SW 1271 (cell line): ENCODE measurements at places on chromosomes 3 and 15.

- no peak for DNase-seq
Observed at GRCh38 chr15:60721707-60722106, 242.8 kb upstream of the ICE2 start.

- DNase-seq, result no peak
Observed at GRCh38 chr3:55882006-55882405, 394.9 kb upstream of the WNT5A start.

DNA sequence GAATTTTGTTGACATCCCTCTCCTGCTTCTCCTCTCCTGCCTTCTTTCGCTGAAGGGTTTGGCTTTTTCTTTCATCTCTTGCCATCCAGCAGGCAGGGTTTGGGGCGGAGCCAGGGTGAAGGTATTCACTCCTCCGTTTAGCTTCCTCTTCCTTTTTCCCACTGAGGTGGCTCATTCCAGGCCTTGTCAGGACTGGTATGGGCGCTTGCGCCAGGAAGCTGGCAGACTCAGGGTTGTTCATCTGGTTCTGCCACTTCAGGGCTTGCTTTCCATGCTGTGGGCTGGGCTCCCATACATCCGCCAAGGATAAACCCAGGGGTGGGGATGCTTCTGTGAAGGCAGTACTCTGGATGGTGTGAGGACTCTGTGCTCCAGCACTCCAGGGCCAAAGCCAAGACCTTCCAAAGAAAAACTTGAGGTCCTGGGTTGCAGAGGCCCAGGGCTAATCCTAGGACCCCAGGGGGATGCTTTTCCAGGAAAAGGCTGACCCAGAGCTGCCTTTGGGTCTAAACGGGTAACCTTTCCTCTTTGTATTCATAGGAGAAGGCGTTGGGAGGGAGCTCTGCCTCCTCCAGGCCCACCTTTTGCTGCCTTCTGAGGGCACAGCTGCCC, 7.7 kb upstream of the AMOTL2 start:
- DNase-seq, result no peak

DNA sequence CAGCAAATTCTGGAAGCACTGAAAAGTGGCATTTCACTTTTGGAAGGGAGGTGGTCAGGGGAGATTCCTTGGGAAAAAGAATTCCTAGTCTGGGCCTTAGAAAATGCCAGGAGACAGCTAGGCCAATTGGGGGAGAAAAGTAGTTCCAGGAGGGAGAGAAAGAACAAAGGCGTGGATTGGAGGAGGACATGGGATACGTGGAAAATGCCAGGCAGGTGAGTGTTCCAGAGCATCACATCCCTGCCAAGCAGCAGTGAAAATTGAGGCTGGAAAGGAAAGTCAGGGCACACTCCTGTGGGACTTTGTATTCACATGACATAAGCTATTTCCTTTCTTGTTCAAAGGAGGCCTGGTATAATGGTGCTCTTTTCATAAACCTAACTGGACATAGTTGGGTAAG, 134.5 kb upstream of the WNT5A start:
- DNase-seq, result no peak

DNA sequence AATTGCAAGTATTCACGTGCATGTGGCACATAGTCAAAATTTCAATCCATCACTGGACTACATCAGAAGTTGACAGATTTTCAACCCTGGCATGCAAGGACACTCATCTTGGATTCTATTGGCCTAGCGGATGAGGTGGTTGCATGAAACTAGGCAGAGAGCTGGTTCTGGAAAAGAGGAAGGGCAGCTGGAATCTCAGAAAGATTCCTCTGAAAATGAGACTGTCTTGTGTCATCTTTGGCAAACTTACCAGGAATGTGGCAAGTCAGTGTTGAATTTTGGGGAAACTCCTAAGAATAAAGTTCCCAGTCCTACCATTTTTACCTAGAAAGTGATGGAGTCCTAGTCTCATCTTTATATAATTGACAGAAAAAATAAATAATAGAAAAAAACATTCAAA, 384.3 kb upstream of the NR2F2 start:
- DNase-seq, result no peak

DNA sequence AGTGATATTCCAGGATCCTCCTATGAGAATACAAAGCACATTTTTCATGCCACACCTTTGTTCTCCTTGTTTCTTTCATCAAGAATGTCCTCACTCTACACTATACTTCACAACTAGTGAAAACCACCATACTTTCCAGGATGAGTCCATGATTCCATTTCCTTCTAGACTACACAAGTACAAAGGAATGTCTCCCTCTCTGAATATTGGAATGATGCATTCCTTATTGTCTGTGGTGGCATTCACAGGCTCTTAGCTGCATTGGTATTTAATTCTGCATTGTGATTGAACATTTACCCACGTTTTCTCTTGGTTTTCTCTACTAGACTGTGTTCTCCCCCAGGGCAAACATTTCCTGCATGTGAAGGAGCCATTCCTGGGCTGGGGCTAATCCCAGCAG, 217.5 kb downstream of the RAP2B start:
- no peak for DNase-seq

DNA sequence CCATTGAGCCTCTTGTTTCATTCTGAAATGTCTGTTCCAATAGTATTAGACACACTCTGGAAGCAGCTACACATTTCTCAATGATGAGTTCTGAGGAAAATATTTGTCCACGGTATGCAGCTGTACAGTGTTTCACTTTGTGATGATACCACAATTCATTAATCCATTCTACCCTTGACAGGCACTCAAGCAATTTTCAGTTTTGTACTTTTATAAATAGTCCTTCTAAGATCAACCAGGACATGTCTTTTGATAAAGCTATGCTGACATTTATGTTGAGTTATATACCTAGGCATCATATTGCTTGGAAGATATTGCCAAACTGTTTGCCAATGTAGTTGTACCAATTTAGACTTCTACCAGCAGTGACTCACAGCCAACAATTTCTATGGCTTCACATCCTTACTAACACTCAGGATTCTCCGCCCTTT, 165.1 kb upstream of the COL8A1 start:
- DNase-seq, result no peak

GRCh38 chr15:60760646-60761504, 281.9 kb upstream of the ICE2 start:
- DNase-seq, result no peak

DNA sequence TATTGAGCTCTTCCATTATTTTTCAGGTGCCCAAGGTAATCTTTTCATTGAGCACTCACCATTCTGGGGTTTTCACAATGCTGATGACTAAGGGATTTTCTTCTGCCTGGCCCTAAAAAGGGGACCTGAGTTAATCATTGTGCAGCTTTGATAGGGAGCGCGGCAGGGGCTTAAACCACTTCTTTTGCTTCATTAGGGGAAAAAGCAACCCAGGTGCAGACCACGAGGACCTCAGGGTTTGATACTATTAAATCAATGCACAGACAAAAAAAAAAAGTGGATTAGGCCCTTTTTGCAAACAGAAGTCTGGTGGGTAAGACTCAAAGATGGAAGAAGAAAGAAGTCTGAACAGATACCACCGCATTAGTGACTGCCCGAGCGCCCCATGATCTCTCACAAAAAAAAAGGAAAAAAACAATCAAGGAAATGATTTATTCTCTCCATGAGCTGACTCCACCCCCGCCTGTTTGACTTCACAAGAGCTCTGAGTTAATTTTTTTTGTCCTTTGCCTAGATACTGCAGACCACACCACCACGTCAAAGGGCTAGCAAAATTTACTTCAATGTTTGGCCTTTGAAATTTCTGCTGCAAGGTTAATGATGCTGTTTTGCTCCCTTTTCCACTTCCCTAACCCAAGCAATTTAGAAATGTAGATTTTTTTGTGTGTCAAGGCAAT, 78.0 kb upstream of the FEZF2 start:
- DNase-seq, result no peak

DNA sequence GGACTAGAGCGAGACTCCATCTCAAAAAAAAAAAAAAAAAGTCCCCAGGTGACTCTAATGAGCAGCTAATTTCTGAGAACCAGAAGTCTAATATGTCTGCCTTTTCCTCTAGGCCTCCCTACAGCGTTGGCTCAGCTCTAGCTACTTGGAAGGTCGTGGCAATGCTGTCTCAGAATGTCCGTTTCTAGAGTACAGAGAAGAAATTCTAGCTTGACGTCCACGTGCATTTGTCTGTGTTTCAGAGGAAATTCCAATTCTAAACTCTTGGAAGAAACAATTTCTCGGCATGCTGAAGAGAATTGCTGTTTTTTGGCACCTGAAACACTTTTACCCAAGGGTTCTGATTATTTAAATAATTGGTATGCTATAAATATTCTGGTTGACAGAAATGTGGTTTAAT, 78.8 kb downstream of the SOX2 start:
- no peak for DNase-seq

DNA sequence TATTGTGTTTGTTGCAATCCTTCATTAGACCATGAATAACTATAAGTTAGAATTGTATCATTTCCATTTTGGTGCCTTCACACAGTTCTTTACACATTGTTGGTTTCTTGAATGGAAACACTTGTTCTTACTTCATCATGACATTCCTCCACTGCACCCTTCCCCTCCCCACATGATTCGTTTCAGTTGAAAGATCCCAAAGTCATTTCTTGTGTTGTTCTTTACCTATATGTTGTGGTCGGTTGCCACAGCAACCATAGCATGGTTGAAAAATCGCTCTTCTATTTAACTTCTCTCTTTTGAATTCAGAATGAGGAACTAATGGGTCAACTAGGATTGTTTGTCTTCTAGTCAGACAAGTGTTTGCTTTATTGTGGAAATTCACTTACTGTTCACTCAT, 103.3 kb downstream of the IL1RAP start:
- no peak for DNase-seq

- DNase-seq, result no peak
Observed at GRCh38 chr15:51368751-51369450, 27.4 kb downstream of the GLDN start.

GRCh38 chr3:4656059-4656458, 162.9 kb downstream of the ITPR1 start:
- peak; percentile 71 for DNase-seq

DNA sequence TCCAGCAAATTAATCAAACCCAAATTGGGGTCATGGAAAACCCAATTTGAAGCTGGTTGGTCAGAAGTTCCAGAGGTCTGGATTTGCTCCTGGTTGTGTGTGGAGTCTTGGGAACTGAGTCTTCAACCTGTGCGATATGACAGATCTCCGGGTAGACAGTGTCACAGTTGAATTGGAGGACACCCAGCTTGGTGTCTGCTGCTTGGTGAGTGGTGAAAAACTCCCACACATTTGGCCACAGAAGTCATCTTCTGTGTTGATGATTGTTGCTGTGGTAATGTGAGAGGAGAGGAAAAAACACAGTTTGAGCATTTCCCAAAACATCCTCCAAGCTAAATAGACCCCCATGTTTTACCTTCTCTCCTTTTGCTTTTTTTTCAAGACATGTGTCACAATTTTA, 218.1 kb downstream of the TP63 start:
- no peak for DNase-seq

DNA sequence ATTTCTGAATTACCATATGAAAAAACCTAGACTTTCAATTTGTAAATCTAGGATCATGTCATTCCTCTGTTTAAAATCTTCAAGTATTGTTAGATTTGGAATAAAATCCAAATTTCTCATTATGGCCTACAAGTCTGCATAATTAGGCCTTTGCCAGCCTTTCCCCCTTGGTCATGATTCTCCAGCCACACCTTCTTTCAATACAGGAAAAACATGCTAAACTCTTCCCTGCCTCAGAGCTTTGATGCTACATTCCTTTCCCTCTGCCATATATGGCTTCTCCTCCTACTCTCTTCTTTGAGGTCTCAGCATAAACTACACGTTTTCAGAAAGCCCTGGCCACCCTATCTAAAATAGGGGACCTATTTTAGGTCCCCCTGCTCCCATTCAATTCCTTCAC, 48.5 kb downstream of the TM6SF1 start:
- DNase-seq, result no peak

- no peak for DNase-seq
Observed at GRCh38 chr3:48318713-48319468, 14.6 kb downstream of the SPINK8 start.

DNA sequence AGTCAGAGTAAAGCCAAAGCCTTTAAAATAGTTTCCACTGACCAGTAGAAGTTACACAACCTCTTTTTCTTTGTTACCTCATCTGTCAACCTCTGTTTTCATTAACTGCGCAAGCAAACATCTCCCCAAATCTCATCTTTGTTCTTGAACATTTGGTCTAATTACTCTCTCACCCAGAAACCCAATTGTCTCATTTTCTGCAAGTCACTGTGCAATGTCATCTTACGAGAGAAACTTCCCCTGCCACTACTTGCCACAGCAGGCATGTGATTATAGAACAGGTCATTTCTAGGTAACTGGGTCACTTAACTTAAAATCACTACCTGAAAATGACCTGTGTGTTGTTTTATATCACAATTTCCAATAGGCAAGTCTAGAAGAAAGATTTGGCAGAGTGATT, 159.4 kb downstream of the SI start:
- DNase-seq, result no peak

- DNase-seq, result no peak
Observed at GRCh38 chr3:43132870-43133636, 27.2 kb upstream of the POMGNT2 start.

DNA sequence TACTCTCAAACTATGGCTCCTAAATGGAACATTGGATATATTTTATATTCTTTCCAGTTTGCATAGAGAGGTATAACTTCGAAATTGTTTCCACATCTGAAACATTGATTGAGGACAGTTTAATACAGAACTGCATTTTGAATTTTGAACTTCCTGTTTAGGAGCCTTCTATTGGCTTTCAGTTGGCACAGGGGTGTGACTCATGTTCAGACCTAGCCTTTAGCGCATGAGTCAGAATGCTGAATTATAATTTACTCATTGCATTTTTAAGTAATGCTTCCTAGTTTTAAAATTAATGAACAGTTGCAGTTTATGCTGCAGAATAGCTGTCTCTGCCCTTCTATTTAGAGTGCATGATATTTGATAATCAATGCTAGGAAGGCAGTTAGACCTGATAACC, 751.7 kb downstream of the CADM2 start:
- no peak for DNase-seq

GRCh38 chr15:80019168-80019745, 40.2 kb upstream of the ZFAND6 start:
- no peak for DNase-seq

DNA sequence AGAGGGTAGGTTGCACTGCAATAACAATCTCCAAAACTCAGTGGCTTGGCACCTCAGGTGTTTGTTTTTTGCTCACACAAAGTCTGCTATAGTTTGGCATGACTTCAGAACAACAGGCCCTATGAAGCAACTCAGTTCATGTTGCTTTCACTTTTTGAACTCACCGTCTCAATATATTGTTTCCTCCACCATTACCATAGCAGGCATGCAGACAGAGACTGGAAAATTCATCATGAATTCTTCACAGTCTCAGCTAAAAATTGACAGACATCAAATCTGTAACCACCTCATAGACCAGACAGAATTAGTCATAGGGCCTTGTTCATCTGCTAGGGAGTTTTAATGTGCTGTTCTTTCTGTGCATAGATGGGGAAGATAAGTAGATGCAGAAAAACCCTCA, 161.4 kb upstream of the POU1F1 start:
- no peak for DNase-seq

GRCh38 chr3:141236361-141236760, 4.7 kb downstream of the PXYLP1 start:
- no peak for DNase-seq

GRCh38 chr3:155302891-155303290, 9.4 kb upstream of the STRIT1 start:
- no peak for DNase-seq
